CD4-positive, alpha-beta memory T cell (primary cell): ENCODE measurements at places on chromosomes 2 and 18. TPM values are rescaled to one million over a fixed set of nuclear protein-coding genes. Genes with fewer than 3 reads are reported as not detected.
A peak's percentile ranks its signal among the peaks of the same experiment; 100 is the strongest.

GRCh38 chr18:58793361-58793760 is 71.3 kb upstream of the ZNF532 start:
- DNase-seq = no peak

DNA sequence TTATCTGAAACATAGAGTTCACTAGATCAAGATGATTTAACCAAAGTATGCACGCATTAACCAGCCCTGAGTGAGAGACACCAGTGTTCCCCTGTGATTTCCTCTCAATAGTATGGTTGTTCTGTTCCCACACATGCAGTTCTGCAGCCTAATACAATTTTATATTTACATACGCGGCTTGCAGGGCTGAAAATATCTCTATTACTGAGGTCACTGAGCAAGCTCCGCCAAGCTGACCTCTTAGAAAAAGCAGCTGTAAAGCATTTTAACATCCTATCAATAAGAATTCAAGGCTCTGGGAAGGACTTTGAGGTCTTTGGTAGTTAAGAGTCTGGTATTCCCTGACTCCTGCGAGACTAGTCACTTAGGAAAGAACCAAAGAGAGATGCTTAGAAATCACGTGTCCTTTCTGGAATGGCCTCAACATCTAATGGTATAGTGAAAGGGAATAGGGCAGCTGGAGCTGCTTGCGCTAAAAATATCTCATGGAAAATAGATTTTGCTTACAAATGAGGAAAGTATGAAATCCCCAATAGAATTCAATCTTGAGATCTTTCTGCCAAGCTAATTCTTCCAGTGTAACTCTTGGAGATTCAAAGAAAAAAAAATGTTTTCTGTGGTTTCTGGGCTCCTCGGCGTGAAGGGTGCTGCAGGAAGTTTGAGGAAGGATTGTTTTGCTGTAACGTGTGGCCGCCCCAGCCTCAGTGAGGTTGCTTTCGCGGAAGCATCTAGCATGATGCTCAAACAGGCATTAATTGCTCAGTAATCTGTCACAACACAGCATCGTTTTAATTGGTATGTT is 59.2 kb downstream of the DOCK10 start:
- peak; percentile 36 for DNase-seq

DNA sequence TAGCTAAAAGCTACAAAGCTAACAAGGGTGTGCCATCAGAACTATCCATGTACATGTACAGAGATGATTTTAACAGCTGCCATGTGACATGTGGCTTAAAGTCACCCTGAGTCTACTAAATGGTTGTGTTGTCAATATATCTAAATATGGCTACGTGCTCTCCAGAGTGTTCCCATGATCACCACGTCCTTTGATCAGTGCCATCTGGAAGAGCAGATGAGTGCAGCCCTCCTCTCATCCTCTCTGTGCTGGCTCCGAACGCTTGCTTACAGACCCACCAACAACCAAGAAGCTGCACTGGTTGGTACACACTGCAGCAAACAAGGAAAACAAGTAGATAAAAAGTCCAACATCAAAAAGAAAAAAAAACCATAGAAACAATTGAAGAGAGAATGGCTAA is 88.6 kb upstream of the NARS1 start:
- DNase-seq = no peak

- DNase-seq = no peak
Observed at GRCh38 chr2:225493420-225494099, 94.0 kb downstream of the NYAP2 start.

DNA sequence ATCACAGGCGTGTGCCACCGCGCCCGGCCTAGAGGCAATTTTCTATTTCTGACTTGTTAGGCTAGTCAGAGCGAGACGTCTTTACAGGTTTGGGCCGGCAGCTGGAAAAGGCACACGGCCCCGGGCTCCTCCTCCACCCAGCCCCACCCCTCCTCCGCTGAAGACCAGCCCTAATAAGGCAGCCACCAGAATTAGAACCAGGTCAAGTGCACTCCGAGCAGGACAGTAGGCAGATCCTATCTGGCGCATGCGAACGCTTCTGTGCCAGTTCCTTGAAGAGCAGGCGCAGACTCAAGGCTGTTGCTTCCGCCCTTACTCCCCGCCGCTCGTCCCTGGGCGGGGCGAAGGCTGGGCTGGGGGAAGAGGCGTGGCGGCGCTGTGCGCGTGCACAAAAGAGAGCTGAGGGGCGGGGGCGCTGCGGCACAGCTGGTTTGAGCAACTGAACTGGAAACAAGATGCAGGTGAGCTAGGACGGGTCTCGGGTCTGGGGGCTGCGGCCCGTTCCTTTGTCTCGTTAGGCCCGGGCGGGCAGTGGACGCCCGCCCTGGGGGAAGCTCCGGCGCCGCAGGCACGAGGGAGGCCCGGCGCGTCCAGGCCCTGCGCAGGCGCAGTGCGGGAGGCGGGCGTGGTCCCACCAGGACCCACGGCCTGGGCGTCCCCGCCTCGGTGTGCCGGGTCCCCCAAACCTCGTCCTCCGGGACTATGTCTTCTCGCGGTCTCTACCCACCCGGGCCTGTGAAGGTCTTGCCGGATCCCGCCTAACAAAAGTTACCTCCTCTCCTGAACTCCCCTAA is at the start of gene PDCL3:
PDCL3 (plus strand) TSS at position 381 of the 794 bp plus-strand sequence; CDS start at position 456, 75 bp downstream.
- DNase-seq = peak; percentile 96

C2orf15 gene
- total RNA-seq = 3.2 TPM

ID2 gene
- total RNA-seq = 56.4 TPM

GRCh38 chr2:199443589-199444130 is 14.1 kb downstream of the SATB2 start:
- no peak for DNase-seq

FN1 gene
- not detected for total RNA-seq

CDC42EP3 gene
- 56.1 TPM for total RNA-seq

DNA sequence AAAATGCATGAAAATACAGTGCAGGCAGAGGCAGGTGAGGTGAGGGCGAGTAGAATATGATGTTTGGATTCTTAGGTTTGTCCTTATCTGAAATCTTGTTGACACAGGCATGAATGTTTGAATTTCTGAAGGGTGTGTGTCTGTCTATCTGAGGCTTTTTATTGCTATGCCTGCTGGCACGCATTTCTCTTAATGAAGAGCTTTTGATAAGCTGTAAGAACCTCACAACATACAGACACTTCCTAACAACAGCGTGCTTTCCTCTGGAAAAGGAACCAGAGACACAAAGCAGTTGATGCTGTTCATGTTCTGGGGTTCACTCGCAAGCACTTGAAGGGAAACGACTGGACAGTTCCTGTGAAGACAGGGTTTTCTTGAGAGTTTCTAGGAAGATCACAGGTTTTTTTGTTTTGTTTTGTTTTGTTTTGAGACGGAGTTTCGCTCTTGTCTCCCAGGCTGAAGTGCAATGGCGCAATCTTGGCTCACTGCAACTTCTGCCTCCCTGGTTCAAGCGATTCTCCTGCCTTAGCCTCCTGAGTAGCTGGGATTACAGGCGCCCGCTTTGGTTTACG is 33.3 kb upstream of the CABLES1 start:
- no peak for DNase-seq

LRRTM1 gene
- not detected for total RNA-seq

GRCh38 chr18:58541789-58542425 is 87.0 kb downstream of the ALPK2 start:
- DNase-seq = peak; percentile 37

CD226 gene
- 95.7 TPM for total RNA-seq

CRYGC gene
- total RNA-seq = not detected

DNA sequence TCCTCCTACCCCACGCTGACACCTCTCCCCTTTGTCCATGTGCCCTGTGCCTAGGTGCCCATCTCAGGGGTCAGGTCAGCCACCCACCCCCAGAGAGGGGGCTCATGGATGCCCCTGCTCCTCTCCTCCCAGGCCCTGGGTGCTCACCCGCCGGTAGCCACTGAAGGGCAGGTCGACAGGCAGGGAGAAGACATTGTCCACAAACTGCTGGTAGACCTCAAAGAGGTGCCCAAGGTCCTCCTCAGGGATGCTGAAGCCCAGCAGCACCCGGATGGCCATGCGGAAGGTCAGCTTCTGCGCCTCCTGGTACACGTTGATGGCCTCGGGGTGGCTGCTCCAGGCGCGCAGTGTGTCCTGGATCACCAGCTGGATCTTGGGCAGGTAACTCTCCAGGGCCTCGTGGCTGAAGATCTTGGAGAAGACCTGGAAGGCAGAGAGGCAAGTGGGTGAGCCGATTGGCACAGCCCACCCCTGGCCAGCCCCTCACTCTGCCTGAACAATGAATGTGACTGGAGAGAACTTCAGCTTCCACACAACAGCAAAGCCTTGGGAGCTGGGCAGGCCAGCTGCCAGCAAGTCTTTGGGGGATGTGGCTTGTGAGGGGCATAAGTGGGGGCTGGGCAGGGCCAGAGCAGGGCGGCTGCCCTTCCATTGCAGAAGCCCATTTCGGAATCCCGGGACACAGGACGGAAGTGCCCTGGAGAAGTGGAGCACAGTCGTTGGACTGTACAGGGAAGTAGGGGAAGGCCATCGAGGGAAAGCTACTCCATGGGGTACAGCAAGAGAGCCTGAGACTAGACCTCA is 12.5 kb downstream of the CYP26B1 start:
- DNase-seq = no peak

CELF4 gene
- total RNA-seq = not detected

PLB1 gene
- 0.38 TPM for total RNA-seq

DNA sequence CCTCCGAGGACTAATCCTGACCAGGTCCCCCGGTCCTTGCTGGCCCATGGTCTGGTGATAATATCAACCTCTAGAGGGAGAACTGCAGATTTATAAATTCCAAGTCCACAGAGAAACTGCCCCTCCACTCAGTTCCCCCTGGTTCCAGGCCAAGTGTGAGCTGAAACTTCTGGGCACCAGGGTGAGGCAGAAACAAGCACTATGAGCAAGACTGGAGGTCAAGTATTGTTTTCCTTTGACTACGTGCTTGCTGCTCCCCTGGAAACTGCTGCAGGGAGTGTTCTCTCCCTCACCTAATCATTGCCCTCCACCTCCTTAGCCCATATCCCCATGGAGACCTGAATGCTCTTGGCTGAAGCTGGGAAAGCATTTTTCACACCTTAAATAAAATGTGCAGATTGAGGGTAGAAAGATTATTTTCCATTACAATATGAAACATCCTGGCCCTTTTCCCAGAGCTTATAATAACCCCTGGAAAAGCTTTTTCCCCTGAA is 135.2 kb downstream of the RDH14 start:
- DNase-seq = no peak

DNA sequence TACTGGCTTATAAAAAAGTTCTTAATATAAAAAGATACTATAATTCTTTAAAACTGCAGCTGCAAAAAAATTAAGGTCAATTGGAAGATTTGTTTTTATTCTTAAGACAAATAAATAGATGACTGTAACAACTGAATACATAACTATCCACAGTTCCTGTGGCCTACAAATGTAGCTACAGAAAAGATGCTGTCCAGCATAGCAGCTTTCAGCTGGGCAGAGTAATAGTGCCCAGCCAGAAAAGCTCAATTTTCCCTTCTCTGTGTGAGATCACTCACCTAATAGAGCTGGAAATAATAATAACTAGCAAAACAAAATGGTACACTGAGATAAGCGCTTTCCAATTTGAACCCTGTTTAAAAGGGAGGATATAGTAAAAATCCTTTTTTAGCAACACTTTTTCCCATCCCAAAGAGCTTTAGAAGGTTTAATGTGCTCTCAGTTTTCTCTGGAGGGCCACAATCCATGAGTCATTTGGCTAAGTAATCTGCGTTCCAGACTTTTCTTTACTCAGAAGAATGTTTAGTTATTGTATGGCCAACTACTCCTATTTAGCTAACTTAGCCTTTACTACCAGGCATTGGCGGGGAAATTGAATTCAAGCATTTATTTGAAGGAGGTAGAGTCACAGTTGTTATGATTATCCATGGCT is 158.1 kb upstream of the SLC39A10 start:
- no peak for DNase-seq

GPR75 gene
- total RNA-seq = 3.1 TPM

DYNC1I2 gene
- total RNA-seq = 50.2 TPM

DNA sequence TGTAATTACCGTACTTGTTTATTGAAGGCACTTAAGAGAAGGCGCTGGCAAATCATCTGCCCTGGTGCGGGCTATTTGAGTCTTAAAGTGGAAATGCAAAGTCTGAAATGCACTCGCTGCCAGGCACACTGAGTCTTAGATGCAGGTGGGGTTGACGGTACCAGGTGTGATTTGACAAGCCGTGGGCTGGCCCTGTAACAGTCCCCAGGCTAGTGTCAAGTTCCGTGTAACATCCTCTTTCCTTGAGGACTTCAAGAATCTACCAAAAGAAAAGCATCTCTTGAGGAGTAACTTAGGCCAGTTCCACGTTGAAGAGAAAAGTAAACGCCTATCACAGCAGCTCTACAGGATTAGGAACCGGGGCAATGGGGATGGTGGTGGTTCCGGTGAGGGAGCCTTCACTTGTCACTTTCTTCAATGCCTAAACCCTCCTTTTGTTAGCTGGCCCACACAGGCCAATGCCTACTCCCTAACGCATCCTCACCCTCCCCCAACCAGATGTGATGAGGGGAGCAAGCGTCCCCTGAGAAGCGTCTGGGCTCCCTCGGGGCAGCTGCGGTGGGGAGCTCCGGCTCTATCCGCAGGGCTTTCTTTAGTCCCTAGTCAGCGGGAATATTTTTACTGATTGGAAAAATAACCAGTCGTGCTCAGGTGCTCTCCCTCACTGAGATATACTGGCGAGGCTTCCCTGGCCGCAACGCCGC is 1.5 kb upstream of the UGP2 start:
- peak; percentile 40 for DNase-seq

ARHGEF33 gene
- total RNA-seq = 0.53 TPM

PLCD4 gene
- total RNA-seq = 0.26 TPM

TRAPPC12 gene
- total RNA-seq = 137 TPM

DNA sequence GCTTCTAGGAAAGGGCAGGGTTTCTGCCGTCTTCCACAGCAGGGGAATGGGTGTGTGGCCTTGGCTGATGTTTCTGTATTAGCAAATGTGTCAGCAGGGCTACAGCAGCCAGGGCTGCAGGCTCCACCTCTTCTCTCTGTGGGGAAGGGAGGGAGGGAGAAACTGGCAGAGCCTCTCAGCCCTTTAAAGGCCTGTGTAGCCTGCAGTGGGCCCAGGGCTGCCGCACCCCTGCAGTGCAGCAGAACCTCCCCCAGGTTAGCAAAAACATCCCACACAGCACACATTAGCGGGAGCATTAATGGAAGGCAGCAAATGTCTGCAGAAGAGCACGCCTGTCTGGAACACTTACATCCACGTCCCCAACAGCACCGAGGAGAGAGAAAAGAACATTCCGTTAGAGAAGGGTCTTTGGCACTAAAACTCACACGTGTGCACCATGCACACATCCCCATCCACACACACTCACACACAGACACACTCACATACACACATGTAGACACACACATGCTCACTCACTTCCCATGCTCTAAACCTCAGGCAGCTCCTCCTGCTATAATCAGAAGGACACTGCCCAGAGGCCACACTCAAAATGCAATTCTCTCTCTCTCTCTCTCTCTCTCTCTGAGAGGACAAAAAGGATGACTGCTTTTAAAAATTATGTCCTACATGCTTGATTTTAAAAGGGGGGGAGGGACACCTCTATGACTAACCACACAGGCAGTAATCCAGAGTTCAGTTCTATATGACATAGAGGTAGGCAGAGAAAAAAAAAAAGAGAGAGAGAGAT is 24.1 kb downstream of the MRPL35 start:
- DNase-seq = no peak

RIT2 gene
- not detected for total RNA-seq
